Pancreas (tissue), 10 donors: ENCODE measurements at places on chromosomes 3 and 15.

- no peak for DNase-seq
These were observed 51.6 kb upstream of the SMAD6 start for GRCh38 chr15:66650433-66650832.

DNA sequence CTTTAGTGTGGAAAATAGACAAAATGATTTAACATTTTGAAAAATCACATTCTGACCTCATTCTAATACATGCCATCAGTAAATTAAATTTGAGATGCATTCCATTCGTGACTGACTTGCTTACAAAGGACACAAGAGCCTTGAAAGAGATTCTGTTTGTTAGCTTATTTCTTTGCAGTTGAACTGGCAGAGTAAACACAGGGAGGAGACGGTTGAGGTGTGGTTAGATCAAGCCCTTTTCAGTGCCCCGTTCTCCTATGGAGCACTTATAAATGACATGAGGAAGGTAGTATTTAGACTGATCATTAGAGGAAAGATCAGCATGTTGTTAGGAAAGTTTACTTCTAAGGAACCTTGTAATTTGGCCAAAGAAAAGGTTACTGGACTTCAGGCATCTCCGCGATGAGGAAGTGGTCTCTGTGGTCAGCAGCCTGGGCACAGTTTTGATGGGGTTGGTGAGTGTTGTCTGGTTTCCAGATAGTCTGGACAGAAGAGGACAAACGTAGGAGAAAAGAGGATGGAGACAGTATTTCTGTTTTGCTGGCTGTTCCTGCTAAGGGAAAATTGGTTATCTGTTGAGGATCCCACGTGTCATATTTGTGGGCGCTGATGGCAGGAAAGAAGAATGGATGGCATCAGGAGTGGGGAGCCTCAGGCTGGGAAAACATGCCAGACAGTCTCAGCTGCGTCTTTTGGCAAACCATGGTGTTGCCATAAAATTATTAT, 328.9 kb upstream of the TBL1XR1 start:
- DNase-seq = no peak

DNA sequence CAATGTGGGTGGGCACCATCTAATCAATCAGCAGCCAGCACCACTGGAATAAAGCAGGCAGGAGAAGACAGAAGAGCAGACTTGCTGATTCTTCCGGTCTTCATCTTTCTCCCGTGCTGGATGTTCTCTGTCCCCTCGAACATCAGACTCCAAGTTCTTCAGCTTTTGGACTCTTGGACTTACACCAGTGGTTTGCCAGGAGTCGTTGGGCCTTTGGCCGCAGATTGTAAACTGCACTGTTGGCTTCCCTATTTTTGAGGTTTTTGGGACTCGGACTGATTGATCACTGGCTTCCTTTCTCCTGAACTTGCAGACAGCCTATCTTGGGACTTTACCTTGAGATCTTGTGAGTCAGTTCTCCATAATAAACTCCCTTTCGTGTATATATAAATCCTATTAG, 292.8 kb downstream of the BCHE start:
- no peak for DNase-seq

- no peak for DNase-seq
These were observed 190.5 kb upstream of the CMC1 start for GRCh38 chr3:28050885-28051284.

DNA sequence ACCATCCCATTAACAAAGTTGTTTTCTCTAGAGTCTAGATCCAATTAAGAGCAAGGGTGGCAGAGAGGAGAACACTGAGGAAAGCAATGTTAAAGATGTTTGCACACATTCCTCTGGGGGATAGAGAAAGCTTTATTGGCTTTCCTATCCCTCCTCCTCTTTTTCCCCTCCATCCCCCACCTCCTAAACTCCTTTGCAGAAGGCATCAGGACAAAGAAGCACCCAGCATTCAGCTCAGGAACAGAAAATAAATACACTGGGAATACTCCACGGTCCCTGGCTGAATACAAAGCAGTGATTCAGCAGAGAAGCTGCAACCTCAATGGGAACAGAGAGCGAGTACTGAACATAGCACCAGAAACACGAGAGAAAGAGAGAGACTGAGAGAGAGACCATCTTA, 21.9 kb downstream of the LSAMP start:
- no peak for DNase-seq

GRCh38 chr3:100653604-100654294, 44.3 kb downstream of the ADGRG7 start:
- DNase-seq = no peak

DNA sequence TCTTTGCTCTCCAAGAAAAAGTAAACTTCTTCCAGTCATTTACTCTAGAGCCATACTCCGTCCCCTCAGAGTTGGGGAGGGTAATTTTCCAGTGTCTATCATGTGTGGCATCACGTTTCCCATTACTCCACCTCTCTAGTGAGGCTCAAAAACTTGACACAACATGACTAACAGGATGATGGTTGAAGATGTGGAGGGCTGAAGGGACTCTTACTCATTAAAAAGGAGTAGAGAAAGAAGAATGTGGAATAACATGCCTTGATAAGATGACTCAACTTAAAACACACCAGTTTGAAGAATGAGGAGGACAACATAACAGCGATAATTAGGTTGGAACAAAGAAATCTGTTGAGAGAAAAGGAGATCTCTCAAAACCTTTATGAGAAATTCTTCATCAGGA, 894.3 kb downstream of the OTOL1 start:
- DNase-seq = no peak

GRCh38 chr15:49247556-49248110, 77.6 kb downstream of the GALK2 start:
- DNase-seq = no peak
